Inflammatory macrophage treated with lipopolysaccharide for 4 hours (primary cell): ENCODE measurements at places on chromosomes 12 and 14.

DNA sequence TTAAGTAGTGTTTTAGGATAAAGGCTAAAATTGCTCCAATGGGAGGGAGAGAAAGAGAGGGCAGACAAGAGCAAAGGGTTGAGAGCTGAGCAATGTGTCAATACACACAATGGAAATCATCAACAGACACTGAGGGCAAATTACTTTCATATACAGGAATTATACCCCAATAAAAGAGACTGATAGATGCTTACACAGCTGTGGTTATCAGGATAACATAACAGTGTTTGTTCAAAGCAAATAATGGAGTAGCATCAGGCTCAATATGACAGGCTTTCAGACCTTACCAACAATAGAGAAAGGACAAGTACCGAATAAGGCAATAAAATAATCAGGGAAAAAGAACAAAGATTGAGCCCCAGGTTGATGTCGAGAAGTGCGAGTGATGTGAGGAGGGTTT, 53.4 kb upstream of the DIO2 start:
- no peak for DNase-seq

- DNase-seq = no peak
Measured at GRCh38 chr12:93707836-93708235, 30.7 kb downstream of the CRADD start.

DNA sequence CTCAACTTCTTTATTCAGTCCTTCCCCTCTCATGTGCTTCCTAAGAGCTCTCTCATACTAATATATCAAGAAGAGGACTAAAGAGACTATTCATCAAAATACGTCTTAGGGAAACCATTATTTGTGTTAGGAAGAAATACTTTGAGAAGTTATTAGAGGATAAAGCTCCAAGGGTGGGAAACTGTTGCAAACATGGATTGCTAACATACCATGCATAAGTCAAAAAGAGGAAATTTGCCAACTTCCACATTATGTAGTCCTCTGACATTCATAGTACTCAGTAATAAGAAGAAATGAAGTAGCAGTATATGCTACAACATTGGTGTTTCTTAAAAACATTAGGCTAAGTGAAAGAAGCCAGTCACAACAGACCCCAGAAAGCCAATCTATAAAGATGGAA, 128.8 kb upstream of the CLEC14A start:
- DNase-seq = no peak

DNA sequence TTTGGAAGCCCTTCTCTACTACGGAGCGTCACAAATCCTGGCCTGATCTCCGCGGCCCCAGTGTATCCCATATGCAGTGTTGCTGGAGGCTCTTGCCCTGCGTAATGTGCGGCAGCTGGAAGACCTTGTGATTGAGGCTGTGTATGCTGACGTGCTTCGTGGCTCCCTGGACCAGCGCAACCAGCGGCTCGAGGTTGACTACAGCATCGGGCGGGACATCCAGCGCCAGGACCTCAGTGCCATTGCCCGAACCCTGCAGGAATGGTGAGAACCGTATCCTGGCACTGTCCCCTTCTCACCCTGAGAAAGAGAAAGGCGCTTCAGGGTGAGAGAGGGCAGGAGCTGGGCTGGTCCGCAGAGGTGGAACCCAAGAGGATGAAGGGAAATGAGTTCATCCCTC, 5.3 kb downstream of the COPS7A start:
- no peak for DNase-seq

- no peak for DNase-seq
Measured at GRCh38 chr14:54368291-54368690, 28.5 kb upstream of the CDKN3 start.

GRCh38 chr12:22217556-22217955, 117.0 kb downstream of the ST8SIA1 start:
- no peak for DNase-seq
